ENCODE measurements at places on chromosomes 4 and X. TPM values are rescaled to one million over a fixed set of nuclear protein-coding genes. Genes with fewer than 3 reads are reported as not detected.

Gene PNMA3
- polyA plus RNA-seq = 35.0 TPM

Gene PRRG3
- polyA plus RNA-seq = 5.8 TPM

Gene VGLL1
- polyA plus RNA-seq = 8.7 TPM

Gene REELD1
- 0.40 TPM for polyA plus RNA-seq

Gene TRPC3
- polyA plus RNA-seq = 1.0 TPM

Gene DIPK2B
- 8.3 TPM for polyA plus RNA-seq

Gene MAGEA12
- not detected for polyA plus RNA-seq

Gene DCX
- polyA plus RNA-seq = 2.4 TPM
